ENCODE measurements at places on chromosomes 3 and 15.

GRCh38 chr3:73291541-73291940 is 230.1 kb downstream of the EBLN2 start:
- DNase-seq = no peak

DNA sequence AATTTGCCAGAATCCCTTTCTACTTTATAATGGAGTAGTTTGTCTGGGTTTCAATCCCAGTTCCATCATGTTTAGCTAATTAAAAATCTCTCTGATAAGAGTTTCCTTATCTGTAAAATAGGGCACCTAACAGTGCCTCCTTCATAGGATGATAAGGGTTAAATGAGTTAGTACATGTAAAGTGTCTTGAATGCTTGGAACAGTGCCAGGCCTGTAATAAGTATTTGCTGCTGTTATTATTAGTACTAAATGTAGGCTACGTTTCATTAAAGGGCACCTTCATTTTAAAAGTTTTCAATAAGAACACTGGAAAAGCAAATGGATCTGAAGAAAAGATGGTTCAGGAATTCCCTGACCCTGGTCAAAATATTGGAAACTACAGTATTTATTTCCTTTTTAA is 11.8 kb upstream of the SLC2A2 start:
- DNase-seq = no peak

- no peak for DNase-seq
Observed at GRCh38 chr3:135792858-135793475, 172.6 kb upstream of the PPP2R3A start.

DNA sequence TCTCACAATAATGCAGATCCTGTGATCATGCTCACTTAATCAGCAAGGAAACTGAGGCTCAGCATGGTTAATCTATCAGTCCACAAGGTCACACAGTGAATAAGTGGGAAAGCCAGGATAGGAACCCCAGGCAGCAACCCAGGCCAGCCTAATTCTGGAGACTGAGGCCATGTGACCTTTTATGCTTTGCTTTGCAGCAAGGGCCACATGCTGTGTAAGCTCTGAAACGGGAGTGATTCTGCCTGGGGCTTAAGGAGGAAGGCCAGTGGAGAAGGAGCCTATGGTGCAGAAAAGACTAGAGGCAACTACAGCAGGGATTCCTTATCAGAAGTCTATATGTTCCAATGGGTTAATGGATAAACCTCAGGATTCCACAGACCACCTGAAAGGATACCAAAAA is 157.6 kb upstream of the PPP2R3A start:
- DNase-seq = no peak

GRCh38 chr3:35929158-35929557 is 289.8 kb downstream of the ARPP21 start:
- no peak for DNase-seq
